ENCODE measurements at places on chromosomes 2 and 18.

DNA sequence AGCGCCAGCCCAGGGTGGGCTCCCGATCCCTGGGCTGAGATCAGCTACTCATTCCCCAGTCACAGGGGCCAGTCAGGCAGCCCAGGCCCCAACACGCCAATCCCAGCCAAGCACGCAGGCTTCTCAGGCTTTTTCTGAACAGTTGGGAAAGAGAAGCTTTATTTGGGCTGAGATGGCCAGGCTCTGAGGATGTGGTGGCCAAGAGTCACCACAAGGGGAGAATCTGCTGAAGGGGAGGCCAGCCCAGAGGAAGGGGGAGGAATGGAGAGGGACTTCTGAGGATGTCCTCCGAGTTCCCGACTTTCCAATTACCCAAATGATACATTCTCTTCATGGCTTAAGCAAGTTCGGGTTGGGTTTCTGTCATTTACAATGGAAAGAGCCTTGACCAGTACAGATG, 2.8 kb upstream of the DIPK1C start:
- DNase-seq: peak; percentile 11

GRCh38 chr2:120863146-120863545, 127.5 kb downstream of the GLI2 start:
- DNase-seq: no peak

DNA sequence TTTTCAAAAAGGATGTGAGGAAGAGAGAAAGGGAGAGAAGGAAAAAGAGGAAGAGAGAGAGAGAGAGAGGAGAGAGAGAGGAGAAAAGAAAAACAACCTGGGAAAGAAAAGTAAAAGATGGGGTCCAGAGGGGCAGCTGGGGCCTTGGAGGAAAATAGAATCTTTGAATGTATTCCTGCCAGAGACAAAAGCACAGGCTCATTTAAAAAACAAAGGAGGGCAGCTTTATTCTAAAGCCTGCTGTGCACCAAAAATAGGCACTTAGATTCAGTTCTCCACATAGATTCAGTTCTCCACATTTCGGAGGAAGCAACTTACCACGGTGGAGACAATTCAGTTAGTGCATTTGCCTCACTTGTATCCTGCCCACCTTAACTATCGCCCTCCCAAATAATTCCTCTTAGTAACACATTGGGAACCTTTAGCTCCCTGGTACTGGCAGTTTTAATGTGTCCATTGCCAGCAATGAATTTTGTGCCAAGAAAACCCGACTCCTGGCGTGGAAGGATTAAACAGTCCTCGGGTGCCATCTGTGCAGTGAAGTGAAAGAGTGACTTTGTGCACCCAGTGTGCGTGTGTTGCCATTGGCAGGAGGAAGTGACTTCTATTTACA, 71.3 kb downstream of the DPP4 start:
- no peak for DNase-seq

DNA sequence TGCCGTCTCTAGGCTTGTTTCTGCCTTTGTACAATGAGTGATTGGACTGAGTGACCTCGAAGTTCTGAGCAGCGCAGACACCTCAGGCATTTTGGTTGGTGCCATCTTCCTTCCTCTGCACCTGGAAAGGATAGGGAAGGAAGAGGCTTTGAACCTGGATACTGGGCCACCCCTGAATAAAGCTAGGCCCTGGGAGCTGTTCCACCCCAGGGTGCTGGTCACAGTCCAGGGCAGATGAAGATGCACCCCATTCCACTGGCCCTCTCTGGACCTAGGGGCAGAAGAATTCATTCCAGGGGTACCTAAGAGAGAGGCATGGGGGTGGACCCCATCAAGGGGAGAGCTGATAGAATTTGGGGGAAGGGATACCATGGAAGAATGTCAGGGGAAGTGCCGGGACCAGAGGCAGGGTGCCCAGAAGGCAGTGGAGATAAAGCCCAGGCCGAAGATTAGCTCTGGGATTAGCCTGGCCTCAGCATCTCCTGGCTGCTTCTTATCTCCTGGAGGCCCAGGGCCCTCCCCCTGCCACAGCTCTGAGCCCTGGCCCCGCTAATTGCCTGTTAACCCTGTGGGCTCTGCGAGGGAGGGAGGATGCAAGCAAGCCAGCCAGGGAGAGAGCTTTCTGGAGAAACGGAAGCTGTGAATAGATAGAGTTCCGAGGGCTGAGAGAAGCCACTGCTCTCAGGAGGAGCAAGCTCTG, 11.4 kb downstream of the ASIC4 start:
- DNase-seq: no peak

DNA sequence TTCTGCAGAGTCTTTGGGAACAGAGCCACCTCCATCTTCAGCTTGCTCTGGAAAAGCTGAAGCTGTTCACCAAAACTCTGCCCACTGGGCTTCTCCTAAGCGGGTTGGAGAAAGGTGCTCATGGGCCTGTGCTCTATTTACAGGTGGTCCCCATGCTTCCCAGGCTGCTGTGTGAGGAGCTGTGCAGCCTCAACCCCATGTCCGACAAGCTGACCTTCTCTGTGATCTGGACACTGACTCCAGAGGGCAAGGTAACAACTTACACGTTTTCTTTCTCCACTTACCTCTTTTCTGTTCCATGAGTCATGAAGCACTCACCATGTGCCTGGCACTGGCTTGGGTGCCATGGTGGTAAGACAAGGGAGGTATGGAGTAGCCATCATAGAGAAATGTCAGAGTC, 129.5 kb upstream of the ALPP start:
- no peak for DNase-seq

- no peak for DNase-seq
Observed at GRCh38 chr2:147110317-147110716, 734.5 kb upstream of the ACVR2A start.

GRCh38 chr2:4139316-4139715, 435.9 kb downstream of the DCDC2C start:
- DNase-seq: no peak

DNA sequence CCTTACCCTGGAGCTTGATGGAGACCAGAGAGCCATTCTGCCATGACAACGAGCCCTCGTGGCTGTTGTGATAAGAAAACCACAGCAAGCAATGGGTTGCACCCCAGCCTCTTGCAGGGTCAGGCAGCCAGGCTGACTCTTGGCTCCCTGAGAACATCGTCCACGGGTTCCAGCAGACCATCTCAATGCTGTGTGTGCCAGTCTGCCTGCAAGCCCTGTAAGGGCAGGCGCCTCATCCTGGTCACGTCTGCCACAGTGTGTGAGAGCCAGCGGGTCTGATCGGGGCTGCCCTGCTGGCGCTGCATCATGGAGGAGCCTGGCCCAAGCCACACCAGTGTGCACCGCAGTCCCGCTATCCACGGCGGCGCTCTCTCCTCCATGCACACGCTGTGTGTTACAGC, 71.0 kb upstream of the MGAT4A start:
- DNase-seq: no peak

DNA sequence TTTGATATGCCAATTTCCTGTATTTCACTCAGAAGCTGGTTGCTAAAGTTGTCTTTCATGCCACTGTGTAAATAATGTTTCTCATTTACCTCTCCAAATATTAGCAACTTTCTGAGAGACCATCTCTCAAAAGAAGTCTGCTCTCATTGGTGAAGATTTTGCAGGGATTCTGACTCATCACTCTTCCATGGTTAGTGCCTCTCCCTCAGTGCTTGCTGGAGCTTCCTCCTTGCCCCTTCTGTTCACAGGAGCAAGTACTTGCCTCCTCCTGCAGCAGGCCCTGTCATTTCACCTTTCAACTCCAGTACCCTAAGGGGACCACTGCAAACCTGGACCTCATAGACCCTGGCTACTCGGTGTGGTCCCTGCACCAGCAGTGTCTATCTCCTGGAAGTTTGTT, 168.8 kb downstream of the ZNF385B start:
- no peak for DNase-seq

GRCh38 chr2:68885811-68886075, 14.5 kb upstream of the BMP10 start:
- DNase-seq: no peak

- peak; percentile 89 for DNase-seq
Observed at GRCh38 chr2:100818606-100819369, 1.2 kb upstream of the NPAS2 start.

- no peak for DNase-seq
Observed at GRCh38 chr2:70651014-70651413, 97.4 kb upstream of the TGFA start.

GRCh38 chr18:31685097-31686082, 1.0 kb upstream of the B4GALT6 start:
- peak; percentile 87 for DNase-seq

- no peak for DNase-seq
Observed at GRCh38 chr2:147109291-147109690, 735.5 kb upstream of the ACVR2A start.

- no peak for DNase-seq
Observed at GRCh38 chr2:98572676-98573075, 35.6 kb downstream of the COA5 start.

DNA sequence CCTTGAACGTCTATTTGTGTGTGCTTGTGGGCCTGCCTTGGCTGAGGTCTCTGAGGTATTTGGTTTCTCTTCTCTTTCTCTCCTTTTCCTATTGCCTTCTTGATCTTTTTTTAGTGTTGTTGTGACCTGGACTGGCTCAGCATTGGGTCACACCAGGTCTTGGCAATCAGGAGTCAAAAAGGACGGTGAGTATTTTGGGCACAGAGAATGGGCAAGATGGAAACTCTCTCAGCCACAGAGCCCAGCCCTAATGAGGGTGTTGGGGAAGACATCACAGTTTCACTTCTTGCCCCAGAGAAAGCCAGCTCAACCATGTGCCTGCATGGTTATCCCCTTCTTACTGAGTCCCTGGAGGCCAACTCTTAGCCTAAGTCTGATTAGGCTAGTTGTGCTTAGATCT, 13.7 kb upstream of the INO80C start:
- no peak for DNase-seq

GRCh38 chr2:86790134-86790675, 508 bp downstream of the CD8A start:
- DNase-seq: no peak

- DNase-seq: no peak
Observed at GRCh38 chr2:107235491-107236254, 349.7 kb upstream of the ST6GAL2 start.

GRCh38 chr2:27303093-27304025, 4.9 kb downstream of the UCN start:
- peak; percentile 74 for DNase-seq

DNA sequence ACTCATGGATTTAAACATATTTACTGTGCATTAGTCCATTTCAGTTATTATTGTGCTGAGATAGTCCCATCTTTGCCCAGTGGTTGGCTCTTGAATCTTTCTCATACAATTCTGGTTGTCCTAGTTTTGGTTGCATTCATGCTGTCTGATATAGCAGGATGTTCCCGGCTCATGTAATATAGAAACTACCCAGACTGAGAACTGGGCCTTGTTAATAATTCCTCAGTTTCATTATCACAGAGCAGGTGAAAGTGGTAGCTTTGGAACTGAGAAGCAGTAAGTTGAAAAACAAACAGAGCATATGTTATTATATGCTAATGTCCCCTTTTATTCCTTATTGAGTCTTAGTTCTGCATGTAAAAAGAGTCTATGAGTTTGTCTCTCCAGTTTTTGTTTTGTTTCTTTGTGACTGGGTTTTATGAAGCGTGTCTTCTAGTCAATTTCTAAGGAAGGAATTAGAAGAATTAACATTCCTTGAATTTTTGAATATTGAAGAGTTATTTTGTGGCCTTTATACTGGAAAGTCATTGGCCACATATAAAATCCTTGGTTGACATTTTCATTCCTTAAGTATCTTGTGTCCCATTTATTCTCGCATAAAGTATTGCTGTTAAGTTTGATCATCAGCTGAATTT, 43.3 kb downstream of the EIF5B start:
- no peak for DNase-seq

DNA sequence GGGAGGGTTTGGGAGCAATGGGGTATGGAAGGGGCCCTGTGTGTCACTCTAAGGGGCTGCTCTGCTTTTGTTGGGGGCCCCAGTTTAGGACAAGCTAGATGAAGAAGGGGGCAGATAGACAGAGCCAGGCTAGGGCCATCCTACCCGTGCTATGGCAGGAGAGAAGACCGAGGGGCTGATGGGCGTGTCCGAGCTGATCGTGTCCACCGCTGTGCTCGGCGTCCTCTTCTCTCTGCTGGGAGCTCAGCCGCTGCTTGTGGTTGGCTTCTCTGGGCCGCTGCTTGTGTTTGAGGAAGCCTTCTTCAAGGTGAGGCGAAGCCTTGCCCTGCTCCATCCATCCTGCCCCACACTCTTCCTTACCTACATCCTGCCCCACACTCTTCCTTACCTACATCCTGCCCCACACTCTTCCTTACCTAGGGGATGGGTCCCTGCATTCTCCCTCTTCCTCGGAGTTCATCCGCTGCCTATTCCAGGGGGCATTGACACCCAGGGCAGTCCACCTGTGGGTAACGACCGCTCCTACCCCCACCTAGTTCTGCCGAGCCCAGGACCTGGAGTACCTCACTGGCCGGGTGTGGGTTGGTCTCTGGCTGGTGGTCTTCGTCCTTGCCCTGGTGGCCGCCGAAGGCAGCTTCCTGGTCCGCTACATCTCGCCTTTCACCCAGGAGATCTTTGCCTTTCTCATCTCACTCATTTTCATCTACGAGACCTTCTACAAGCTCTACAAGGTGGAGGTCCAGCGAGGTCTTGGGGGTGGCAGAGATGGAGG, 8.9 kb downstream of the SLC4A3 start:
- DNase-seq: no peak

- no peak for DNase-seq
Observed at GRCh38 chr2:99743146-99743545, 253.3 kb upstream of the REV1 start.

- DNase-seq: no peak
Observed at GRCh38 chr18:32427084-32427900, 43.4 kb downstream of the GAREM1 start.

DNA sequence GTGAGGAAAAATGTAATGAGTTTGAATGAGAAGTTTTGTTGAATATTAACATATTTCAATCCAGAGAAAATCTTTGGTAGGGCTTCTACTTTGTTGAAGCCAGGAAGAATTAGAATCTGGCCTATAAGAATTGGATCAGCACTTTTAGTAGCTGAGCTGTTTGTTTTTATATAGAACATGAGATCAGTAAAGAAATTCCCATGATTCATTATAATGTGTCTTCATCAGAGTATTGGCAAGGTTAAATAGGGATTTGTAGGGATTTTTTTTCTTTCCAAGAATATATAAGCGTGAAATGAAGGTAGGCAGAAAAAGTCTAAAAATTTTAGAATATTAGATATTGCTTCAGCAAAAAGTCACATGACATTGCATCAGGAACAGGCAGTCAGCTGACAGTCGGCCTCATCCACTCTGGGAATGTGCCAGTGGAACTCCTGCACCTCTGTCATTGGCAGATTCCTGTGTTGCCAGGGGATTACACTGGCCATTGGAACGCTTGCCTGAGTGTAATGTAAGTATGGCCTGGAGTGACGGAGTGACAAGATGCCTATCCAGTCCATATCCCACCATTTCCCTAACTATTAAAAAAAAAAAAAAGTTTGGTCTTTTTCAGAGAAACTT, 60.6 kb downstream of the SERTAD2 start:
- DNase-seq: peak; percentile 7
